ENCODE measurements at places on chromosomes 11 and 22.

DNA sequence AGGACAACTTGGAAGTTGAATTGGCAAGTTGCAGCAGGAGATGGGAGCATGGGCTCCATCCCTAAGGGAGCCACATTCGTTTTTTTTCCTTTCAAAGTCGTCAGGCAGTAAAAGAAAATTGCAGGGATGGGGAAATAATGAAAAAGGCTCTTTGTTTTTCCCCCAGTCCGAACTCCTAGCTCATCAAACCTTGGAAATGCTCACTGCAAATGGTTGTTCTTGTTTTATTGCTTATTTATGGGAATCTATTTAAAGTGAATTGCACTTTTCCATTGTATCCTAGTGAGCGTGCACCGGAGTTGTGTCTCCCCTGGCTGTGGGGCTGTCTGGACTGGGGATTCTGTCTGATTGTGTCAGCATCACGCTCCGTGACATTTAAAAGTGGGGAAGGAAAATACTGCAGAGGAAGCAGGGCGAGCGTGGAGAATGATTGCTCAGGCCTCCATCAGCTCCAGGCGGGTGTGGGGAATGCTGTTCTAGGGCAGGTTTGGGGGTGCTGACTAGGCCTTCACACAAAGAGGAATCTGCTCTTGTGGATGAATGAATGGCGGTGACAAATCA, 306.4 kb downstream of the KIRREL3 start:
- DNase-seq, result no peak

GRCh38 chr22:49586873-49587272, 240.8 kb downstream of the BRD1 start:
- no peak for DNase-seq

DNA sequence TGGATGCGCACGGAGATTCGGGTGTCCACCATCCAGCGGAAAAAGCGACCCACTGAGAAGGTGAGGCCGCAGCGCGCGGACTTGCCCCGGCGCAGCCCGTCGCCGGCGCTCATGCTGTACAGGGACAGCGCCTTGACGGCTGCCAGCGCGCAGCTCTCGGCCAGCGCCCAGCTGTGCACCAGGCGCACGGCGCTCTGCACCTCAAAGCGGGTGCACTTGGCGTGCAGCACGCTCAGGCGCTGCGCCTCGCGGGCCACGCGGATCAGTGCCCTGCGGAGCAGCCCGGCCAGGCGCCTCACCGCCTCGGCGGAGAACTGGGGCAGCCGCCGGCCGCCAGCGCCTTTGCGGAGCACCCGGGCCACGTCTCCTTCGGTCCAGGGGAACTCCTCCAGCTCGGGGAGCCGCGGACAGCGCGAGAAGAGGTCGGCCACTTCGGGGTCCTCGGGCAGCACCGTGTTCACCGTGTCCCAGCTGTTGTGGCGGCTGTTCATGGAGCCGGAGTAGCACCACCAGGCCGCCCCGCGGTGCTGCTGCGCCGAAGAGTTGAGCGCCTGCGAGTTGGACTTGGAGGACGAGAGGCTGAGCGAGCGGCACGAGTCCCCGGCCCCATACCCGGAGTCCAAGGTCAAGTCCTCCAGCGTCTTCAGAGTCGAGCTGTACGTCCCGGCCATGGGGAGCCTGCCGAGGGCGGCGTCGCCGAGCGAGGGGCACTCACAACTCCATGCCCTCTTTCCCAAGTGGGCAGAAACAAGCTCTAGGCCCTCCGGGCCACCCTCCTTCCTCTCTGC, 703 bp downstream of the ABTB2 start:
- DNase-seq, result peak; percentile 21

GRCh38 chr22:46969491-46969890, 207.0 kb downstream of the TBC1D22A start:
- no peak for DNase-seq

DNA sequence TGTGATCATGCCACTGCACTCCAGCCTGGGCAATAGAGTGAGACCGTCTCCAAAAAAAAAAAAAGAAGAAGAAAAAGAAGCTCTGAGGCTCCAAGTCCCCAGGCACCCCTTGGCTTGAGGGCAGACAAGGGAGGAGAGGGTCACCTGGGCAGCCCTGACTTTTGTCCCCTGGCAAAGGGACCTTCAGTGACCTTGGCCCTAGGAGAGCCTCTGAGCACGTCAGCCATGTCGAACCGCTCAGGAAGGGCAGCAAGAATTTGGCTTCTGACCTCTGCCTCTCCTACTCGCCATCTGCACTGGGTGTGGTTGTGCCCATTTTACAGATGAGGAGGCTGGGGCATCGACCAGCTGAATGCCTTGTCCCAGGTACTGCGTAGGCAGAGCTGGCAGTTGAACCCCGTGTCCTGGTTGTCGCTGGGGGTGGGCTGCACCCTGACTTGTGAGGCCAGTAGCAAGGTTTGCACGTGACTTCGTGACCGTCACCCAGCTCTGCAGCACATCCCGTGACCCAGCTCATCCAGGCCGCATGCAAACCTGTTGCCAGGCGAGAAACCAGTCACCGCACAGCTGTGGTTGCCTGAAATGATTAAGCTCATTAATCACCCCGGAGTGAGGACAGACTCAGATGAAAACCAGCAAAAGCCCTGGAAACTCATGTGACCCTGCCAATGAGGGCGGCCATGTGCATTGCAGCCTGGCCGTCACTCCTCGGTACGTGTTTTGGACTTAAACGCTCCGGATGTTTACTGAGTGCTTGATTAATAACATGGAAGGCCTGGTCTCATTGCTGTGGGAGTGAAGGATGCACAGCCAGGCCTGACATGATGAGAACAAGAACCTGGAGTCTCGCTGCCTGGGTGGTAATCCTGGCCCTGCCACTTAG, 47.7 kb upstream of the PPP6R3 start:
- DNase-seq, result no peak

DNA sequence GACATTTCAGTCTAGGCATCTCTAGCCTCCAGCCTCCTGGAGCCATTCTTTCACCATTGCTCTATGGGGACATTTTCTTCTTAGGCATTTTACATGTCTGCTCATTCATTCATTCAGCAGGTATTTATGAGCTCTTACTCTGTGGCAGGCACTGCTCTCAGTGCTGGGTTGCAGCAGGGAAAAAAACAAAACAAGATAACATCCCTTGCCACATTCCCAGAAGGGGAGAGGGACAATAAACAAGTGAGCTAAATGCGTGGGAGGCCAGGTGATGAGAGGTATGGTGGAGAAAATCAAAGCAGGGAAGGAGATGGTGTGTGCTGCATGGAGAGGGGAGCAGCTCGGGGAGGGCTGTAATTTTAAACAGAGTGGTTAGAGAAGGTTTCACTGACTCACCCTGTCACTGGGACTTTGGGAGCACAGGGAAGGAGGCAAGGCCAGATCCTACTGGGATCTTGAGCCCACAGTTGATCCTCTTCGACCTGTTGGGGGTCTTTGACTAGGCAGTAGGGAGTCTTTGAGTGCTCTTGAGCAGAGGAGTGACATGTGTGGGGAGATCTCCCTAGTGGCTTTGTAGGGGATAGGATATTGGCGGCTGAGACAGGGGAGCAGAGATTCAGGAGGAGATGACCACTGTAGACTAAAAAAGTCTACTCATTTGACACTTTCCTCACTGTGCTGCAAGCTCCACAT, 17.0 kb downstream of the MICAL2 start:
- no peak for DNase-seq

- no peak for DNase-seq
Observed at GRCh38 chr22:30183271-30183670, 63.3 kb downstream of the LIF start.

GRCh38 chr11:9605742-9606141, 32.3 kb downstream of the WEE1 start:
- DNase-seq, result no peak

GRCh38 chr11:66183494-66184048, 84.9 kb upstream of the RAB1B start:
- DNase-seq, result no peak

DNA sequence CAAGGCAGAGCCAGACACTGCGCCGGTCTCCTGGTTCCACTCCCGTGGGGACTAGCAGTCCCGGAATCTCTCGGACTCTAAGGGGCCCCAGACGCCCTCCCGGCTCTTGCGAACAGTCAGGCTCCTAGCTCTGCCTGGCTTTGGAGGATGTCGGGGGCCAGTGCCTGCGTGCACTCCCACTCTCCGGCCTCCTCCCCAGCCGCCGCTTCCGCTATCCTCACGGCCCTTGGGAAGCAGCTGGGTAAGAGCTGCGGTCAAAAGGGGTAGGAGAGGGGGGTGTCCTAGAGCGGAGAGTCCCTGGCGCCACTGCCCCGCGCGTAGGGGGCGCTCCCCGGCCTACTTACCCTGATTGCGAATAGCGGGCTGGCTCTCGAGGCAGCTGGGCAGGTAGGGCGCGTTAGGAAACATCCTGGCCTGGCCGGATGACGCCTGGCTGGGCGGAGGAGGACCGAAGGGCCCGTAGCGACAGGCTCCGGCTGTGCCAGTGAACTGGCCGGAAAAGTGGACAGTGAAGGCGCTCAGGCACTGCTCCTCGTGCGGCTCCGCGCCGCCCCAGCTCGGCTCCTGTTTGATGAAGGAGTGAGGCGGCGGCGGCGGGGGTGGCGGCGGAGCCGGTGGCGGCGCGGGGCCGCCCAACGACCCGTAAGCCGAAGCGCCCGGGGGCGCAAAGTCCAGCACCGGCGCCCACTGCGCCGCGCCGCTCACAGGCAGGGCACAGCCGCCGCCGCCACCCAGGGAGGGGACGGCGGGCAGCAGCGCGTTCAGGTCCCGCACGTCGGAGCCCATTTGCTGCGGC, 785 bp downstream of the WT1 start:
- no peak for DNase-seq

GRCh38 chr11:65208785-65209710, 27.3 kb downstream of the CAPN1 start:
- no peak for DNase-seq

- DNase-seq, result no peak
Observed at GRCh38 chr11:84300092-84300491, 1013.9 kb upstream of the CCDC90B start.

All from activated CD8-positive, alpha-beta memory T cell treated with anti-CD3 and anti-CD28 coated beads for 1 hour (primary cell).